ENCODE measurements at places on chromosomes 12 and 14. TPM values are rescaled to one million over a fixed set of nuclear protein-coding genes. Genes with fewer than 3 reads are reported as not detected.

Gene RNASE7
- total RNA-seq = not detected

- DNase-seq = peak; percentile 40
- peaks cover 8% of the 10 kb centered on the region for H3K27me3 ChIP-seq
- H3K4me3 ChIP-seq = peak overlapping the region; percentile 47
- peaks cover 4% of the 10 kb centered on the region for H3K4me1 ChIP-seq
Observed at GRCh38 chr14:95597784-95598211, 62.9 kb downstream of the GLRX5 start.

DNA sequence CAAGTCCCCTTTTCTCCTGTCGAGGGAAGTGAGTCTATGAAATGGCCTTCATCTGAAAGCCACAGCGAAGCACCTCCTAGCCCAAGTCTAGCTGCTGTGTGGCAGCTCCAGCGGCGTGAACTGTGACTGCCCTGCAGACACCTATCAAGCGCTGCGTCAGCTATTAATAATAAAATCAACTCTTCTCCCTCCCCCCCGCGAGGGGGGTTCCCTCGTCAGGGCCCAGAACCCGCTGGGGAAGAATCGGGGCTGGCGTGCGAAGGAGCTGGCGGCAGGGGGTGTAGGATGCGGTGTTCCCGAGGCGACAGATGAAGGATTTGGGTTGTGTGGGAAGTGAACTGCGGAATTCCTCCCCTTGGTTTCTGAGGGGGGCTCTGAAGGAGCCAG lies 662 bp upstream of the ATP2A2 start:
- peak; percentile 18 for DNase-seq
- H3K36me3 ChIP-seq = peaks cover 4% of the 10 kb centered on the region
- H3K4me3 ChIP-seq = peak overlapping the region; percentile 81

DNA sequence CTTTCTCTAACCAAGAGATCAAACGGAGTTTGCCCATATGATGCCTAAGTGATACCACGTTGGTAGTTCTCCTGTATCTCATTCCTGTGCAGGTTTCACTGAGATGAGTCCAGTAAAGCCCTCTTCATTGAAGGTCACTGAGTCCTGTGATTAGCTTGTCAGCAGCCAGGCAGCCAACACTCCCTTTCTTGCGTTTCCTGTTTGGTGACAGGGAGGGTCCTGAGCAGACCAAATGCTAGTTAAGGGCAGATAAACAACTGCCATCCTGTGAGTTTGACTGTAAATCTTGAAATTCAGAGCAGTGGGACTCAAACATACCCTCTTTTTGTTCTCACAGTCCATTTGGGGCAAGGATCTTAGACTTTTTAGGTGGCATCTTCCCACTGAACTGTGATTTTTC lies 39.4 kb downstream of the ZNF641 start:
- H3K4me3 ChIP-seq = no peak overlapping the region
- peaks cover 16% of the 10 kb centered on the region for H3K27me3 ChIP-seq

GRCh38 chr14:25049568-25050268 lies at the start of gene STXBP6:
TSS of gene STXBP6 (minus strand) at chr14:25050147. CDS start at chr14:24974818, 75,329 bp downstream.
- H3K27me3 ChIP-seq = peaks cover 60% of the 10 kb centered on the region
- H3K4me1 ChIP-seq = peaks cover 14% of the 10 kb centered on the region
- H3K4me3 ChIP-seq = peak within 1 kb of the TSS; percentile 81
- DNase-seq = peak; percentile 68
